Effector memory CD4-positive, alpha-beta T cell (primary cell): ENCODE measurements at places on chromosomes 2 and 18.

- H3K36me3 ChIP-seq: no peaks in the 10 kb centered on the region
- no peak overlapping the region for H3K27ac ChIP-seq
- no peak overlapping the region for H3K4me3 ChIP-seq
- H3K27me3 ChIP-seq: no peaks in the 10 kb centered on the region
- H3K4me1 ChIP-seq: no peaks in the 10 kb centered on the region
These were observed 682.7 kb upstream of the FANCL start for GRCh38 chr2:58923869-58924268.

DNA sequence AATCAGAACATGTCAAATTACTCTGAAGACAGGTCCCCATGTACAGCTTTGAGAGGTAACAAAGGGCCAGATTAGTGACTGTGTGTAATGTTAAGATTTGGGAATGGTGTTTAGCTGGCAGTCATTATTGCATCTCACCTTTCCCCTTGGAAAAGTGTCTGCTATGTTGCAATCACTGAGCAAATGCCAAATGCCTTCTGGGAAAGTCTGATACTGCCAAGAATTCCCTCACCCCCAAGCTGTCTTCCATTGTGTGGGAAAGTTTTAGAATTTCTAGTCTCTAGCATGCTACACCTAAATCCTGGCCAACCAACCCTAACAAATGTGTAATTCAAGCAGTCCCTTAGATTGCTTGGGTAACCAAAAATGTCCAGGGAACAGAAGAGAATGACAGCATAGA lies 13.6 kb upstream of the PELI1 start:
- no peak for DNase-seq
- no peaks in the 10 kb centered on the region for H3K36me3 ChIP-seq
- H3K4me1 ChIP-seq: no peaks in the 10 kb centered on the region

GRCh38 chr18:8586941-8587340 lies 22.3 kb upstream of the RAB12 start:
- H3K27ac ChIP-seq: no peak overlapping the region
- DNase-seq: no peak
- H3K36me3 ChIP-seq: no peaks in the 10 kb centered on the region
- peaks cover 5% of the 10 kb centered on the region for H3K27me3 ChIP-seq

DNA sequence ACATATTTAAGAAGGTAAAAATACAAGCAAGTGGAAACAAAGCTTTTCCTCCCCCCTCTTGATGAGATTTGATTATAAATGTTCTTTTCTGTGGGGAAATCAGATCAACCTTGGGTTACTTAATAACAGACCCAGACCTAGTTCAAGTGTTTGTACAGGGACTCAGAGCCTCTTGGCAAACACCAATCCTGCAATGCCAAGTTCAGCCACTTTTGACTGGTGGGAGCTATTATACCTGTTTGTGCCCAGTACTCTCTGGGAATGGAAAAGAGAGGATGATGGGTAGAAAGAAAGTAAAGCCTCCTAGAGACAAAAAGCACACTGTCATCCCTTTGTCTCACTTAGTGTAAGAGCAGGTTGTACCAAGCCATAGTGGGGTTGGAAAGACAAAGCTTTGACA lies 63.8 kb upstream of the EPHA4 start:
- no peak for DNase-seq
- no peaks in the 10 kb centered on the region for H3K4me1 ChIP-seq
- no peak overlapping the region for H3K4me3 ChIP-seq
- no peaks in the 10 kb centered on the region for H3K36me3 ChIP-seq

DNA sequence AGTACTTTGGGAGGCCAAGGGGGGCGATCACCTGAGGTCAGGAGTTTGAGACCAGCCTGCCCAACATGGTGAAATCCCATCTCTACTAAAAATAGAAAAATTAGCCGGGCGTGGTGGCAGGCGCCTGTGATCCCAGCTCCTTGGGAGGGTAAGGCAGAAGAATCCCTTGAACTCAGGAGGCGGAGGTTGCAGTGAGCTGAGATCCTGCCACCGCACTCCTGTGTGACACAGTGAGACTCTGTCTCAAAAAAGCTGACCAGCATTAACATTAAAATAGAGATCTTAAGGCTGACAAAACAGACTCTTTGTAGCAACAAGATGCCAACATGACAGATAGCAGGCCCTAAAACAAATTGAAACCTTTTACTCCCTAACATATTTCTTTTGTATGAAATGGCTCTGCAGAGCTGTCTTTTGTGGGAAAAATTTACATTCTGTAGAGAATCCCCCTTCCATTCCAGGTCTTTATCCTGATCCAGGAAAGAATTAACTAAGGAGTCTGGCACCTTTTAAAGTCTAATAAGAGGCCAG lies 213.9 kb downstream of the RAB3GAP1 start:
- H3K4me1 ChIP-seq: no peaks in the 10 kb centered on the region
- no peaks in the 10 kb centered on the region for H3K36me3 ChIP-seq
- no peak overlapping the region for H3K4me3 ChIP-seq
- DNase-seq: no peak
- no peaks in the 10 kb centered on the region for H3K27me3 ChIP-seq
- no peak overlapping the region for H3K27ac ChIP-seq

- no peaks in the 10 kb centered on the region for H3K4me1 ChIP-seq
- H3K27me3 ChIP-seq: no peaks in the 10 kb centered on the region
- H3K27ac ChIP-seq: no peak overlapping the region
- no peaks in the 10 kb centered on the region for H3K36me3 ChIP-seq
- no peak for DNase-seq
These were observed 446.6 kb upstream of the HNRNPA3 start for GRCh38 chr2:176766005-176766404.

GRCh38 chr18:9293948-9294347 lies 40.6 kb upstream of the TWSG1 start:
- H3K4me3 ChIP-seq: no peak overlapping the region
- DNase-seq: no peak
- H3K36me3 ChIP-seq: no peaks in the 10 kb centered on the region

- H3K4me3 ChIP-seq: no peak overlapping the region
- no peak overlapping the region for H3K27ac ChIP-seq
- H3K27me3 ChIP-seq: no peaks in the 10 kb centered on the region
- DNase-seq: no peak
These were observed 16.3 kb upstream of the ITGA4 start for GRCh38 chr2:181440919-181441318.

GRCh38 chr2:147223119-147223518 lies 621.7 kb upstream of the ACVR2A start:
- no peak overlapping the region for H3K4me3 ChIP-seq
- H3K4me1 ChIP-seq: no peaks in the 10 kb centered on the region
- H3K36me3 ChIP-seq: no peaks in the 10 kb centered on the region
- H3K27me3 ChIP-seq: no peaks in the 10 kb centered on the region
